ENCODE measurements at places on chromosomes 1 and 21.
A peak's percentile ranks its signal among the peaks of the same experiment; 100 is the strongest.

DNA sequence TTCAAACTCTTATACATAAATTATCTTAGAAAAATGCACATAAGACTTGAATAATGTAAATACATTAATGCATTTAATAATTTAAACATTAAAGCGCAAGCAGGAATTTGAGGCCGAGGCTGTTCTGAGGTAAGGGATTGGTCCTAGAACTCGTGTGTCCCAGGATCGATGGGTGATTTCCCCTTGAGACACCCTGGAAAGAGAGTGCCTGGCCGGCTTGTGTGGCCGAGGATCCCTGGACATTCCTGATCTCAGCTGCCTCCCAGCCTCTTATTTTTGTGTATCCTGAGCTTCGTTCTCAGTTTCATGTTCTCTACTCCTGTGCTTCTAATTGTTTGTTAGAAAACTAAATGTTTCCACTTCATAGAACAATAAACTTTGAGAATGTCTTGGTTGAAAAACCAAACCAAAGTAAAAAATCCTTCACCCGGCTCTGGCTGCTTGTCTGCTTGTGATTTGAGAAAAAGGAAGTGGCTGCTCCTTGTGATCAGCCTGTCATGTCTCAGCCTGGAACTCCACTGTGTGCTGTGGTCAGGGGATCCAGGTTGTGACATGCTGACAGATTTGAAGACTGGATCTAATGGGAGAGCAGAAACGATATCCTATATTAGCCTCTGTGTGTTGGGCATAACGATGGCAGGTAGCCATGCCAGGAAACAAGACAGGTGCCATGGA lies 40.7 kb downstream of the PEX14 start:
- peak; percentile 61 for DNase-seq

GRCh38 chr1:50929376-50929958 lies 30.6 kb downstream of the FAF1 start:
- peak; percentile 41 for DNase-seq

GRCh38 chr1:185603158-185603557 lies 131.0 kb upstream of the HMCN1 start:
- DNase-seq: no peak

DNA sequence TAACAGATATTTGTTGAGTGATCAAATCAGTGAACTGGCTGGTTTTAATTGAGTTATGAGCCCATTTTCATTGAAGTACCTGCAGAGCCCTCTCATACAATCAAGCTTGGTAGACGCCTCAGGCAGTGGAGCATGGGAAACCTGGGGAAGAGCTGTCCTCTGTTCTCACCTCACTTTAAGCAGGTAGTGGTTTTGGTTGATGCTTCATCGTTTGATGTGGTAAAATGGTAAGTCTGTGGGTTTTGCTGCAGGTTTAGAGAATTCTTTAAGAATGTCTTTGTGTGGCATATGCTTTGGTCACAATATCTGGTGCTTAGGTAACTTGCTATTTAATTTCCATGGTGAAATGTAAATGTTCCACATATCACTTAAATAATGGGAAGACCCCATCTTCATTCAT lies 10.0 kb downstream of the LAMC1 start:
- no peak for DNase-seq

- no peak for DNase-seq
These were observed 498.7 kb upstream of the NFIA start for GRCh38 chr1:60583696-60584095.

DNA sequence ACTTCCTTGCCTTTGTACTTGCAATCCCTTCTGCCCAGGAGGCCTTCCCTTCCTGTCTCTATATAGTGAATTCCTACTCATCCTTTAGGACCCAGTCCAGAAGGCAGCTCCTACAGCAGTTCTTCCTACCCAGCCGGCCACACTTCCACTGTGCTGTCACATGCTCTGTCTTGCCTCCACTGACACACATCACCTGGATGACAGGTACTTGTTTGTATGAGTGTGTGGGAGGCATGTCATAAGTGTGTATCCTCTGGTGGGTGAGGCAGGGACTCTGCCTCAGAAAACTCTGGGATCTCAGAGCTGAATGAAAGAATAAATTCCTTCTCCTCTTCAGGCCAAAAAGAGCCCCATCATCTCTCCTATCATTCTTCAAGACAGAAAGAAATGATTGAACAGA lies 5.1 kb upstream of the OSCP1 start:
- DNase-seq: no peak

GRCh38 chr1:167808690-167809089 lies 86.9 kb downstream of the MPZL1 start:
- DNase-seq: no peak

GRCh38 chr1:8560611-8561544 lies 243.0 kb downstream of the SLC45A1 start:
- DNase-seq: peak; percentile 59

DNA sequence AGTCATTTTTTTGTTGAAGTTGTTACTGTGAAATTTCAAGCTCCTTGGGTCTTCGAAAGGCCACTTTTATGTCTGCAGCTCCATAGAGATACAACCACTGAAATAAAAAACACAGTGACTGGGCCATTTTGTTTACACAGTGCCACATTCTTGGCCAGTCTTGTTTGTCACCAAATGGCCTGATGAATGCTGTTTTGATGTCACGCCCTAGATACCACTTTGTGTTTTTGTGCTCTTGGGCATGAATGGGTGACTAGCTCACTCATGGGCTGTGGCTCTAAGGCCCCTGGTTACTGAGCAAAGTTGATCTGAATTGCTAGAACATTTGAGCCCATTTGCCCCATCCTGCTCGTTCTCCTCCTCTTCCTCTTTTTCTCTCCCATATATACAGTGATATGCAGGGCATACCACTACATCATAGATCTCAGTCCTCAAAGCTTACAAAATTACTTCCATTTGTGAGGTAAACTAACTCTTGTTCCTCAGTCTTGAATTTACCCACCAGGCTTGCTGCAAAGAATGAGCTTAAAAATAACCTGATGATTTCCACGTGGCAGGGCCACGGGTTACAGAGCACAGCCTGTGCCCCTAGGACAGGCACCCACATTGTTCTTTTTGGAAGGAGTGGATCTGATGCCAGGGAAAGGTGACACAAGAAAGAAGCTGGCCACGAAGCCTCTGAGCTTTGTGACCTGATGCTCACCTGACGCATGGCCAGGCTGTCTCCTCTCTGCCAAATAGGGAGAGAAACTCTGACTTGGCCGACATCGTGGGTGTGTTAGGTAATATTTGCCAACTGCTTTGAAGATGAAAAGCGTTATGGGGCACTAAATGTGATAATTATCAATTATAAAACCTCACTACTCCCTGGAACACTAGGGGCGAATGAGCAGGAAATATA lies 92.4 kb downstream of the RUNX1 start:
- no peak for DNase-seq

- no peak for DNase-seq
These were observed 24.3 kb upstream of the SLC35D1 start for GRCh38 chr1:67078291-67078690.

- no peak for DNase-seq
These were observed 82.3 kb upstream of the S1PR1 start for GRCh38 chr1:101154547-101154946.

DNA sequence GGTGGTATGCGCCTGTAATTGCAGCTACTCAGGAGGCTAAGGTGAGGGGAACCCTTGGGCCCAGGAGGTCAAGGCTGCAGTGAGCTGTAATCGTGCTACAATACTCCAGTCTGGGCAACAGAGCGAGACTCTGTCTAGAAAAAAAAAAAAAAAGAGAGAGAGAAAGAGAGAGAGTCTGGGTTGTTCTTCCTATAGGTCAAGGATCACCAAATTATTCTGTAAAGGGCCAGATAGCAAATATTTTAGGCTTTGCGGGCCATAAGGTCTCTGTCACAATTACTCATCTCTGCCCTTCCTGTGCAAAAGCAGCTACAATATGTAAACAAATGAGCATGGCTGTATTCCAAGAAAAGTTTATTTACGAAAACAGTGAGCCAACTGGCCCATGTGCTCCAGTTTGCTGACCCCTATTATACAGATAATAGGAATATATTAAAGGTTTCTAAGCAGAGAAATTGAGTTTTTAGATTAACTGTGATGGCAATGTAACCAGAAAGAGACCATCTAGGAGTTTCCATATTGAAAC lies 2.1 kb downstream of the SASS6 start:
- no peak for DNase-seq

GRCh38 chr1:70896224-70896623 lies 151.4 kb downstream of the PTGER3 start:
- peak; percentile 24 for DNase-seq

DNA sequence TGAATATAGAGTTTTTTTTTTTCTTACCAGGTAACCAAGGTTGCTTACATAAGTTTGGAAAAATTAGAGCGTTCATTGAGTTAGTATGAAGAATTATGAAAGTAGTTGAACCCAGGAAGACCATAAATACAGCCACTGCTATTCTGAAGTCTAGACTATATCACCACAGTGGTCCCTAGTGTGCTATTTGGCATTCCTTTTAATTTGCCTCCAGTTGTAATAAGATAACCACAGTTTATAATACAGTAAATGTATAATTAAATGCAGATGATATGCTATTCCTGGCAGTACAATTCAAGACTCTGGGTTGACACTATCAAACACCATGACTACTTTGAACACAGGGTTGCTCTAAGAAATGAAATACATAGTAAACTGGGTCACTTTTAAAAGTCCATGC lies 270.5 kb downstream of the BRINP2 start:
- DNase-seq: no peak

GRCh38 chr1:230717251-230717650 lies 3.3 kb upstream of the AGT start:
- no peak for DNase-seq

- no peak for DNase-seq
These were observed 10.8 kb downstream of the AHDC1 start for GRCh38 chr1:27592931-27593677.

GRCh38 chr1:186679924-186680244 lies 339 bp downstream of the PTGS2 start:
- DNase-seq: peak; percentile 40

GRCh38 chr1:41255978-41256377 lies 13.9 kb upstream of the SCMH1 start:
- DNase-seq: no peak

GRCh38 chr1:241610056-241610815 lies 29.9 kb downstream of the CHML start:
- DNase-seq: no peak

GRCh38 chr1:23403038-23403336 lies 21.6 kb downstream of the TCEA3 start:
- DNase-seq: peak; percentile 52

- no peak for DNase-seq
These were observed 166.8 kb upstream of the RUNX1 start for GRCh38 chr21:35215870-35216269.

- no peak for DNase-seq
These were observed 7.5 kb upstream of the DPH2 start for GRCh38 chr1:43962324-43962723.

GRCh38 chr1:50424884-50425375 lies 1.7 kb upstream of the DMRTA2 start:
- DNase-seq: no peak

DNA sequence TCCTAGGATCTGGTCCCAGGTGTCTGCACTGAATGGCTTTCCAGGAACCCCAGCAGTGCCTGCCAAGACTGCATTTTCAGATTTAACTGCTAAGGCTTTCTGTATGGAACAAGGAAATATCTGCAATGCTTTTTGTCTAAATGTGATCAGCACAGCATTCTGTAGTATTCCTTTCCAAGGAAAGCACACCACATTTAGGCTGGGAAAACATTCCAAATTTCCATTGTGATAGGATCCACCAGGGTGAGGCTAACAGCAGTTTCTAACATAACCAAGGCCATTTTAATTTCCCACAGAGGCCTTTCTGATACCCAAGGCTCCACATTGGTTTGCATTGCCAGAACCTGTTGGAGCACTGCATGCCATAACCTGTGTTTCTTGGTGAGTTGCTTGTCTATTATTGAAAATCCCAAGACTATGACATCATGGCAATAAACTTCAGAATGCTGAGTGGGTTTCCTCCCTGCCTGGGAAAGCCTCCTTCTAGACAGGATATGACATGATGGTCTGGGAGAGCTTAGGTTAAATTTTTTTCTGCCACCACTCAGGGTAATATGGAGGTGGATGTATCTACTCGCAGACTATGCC lies 23.3 kb upstream of the PTGFRN start:
- DNase-seq: peak; percentile 75

All from kidney glomerular epithelial cell (primary cell).